ENCODE measurements at places on chromosomes 1 and 21. TPM values are rescaled to one million over a fixed set of nuclear protein-coding genes. Genes with fewer than 3 reads are reported as not detected.

- no peak for DNase-seq
Observed at GRCh38 chr1:170305777-170306512, 160.2 kb downstream of the NTMT2 start.

DNA sequence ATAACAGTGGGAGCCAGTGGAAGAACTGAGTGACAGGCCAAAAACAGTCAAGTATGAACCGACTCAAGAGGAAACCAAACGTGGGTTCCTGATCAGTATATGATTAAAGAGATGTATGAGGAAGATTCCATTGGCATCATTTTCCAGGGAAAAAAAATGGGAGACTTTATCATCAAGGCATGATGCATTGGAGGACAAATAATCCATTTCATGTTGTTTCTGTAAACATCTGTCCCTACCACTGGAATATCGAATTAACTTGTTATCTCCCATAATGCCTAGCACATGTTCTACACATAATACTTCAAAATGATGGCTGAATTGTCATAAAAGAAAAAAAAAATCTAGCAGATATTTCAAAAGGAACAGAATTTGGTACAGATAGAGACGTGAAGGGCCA, 13.3 kb downstream of the FOXJ3 start:
- no peak for DNase-seq

DNA sequence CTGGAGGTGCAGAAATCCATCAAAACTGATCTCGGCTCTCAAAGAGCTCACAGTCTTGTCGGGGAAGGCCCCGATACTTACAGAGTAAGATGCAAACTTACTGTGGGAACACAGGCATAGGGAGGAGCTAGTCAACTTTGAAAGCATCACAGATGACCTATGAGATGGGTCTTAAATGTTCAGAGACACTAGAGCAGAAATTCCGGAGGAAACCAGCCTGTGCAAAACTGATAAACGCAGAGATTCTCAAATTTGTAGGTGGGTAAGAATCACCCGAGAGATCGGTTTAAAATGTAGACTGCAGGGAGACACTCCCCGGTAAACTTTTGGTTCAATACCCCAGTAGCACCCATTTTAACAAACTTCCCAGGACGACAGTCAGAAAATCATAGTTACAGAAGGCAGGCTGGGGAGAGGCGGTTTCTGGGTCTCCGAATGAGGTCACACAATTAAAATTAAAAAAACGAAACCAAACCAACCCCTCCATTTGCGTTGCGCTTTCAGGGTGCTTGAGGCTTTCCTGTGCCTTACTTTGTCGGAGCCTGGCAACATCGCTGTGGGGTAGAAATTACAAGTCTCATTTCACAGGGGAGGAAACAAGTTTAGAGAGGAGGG, 755 bp upstream of the THRAP3 start:
- DNase-seq: peak; percentile 25

DNA sequence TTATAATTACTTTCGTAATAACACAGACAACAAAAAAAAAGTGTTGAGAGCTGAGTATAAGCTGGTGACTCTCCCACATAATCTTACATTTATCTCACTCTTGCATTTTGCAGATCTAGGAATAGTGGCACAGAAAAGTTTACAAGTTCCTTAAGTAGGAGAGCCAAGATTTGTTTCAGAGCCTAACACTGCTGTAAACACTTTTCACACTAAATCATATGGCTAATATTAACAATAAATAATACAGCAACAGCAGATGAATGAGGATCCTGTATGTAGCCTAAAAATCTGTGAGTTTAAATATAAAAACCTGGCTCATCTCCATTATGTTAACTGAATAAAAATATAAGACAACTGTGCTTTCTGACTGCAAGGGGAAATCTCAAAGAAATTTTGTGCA, 846.5 kb upstream of the ADAMTS5 start:
- DNase-seq: no peak

- DNase-seq: peak; percentile 93
Observed at GRCh38 chr1:32094746-32095521, 12.9 kb upstream of the KPNA6 start.

The HCRTR1 gene
- not detected for total RNA-seq

- DNase-seq: no peak
Observed at GRCh38 chr1:31143455-31143854, 77.9 kb upstream of the PUM1 start.

DNA sequence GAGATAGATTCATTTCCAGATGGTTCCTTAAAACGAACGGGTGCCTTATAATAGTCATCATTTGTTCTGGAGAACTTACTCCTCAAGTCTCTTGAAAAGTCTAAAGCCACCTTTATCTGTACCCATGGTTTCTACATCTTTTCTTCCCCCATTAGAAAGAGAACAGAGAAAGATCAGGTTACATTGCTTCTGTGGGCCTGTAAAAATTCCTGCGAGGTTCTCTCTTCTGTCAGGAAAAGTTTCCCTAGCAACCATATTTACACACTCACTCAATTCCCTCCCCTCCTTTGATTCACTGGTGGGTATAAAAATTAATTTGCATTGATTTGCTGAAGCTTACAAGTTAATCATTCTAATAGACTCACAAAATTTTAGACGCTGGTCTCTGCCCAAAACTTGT, 6.7 kb downstream of the PHC2 start:
- DNase-seq: no peak

GRCh38 chr1:214310777-214311690, 30.1 kb downstream of the SMYD2 start:
- no peak for DNase-seq

DNA sequence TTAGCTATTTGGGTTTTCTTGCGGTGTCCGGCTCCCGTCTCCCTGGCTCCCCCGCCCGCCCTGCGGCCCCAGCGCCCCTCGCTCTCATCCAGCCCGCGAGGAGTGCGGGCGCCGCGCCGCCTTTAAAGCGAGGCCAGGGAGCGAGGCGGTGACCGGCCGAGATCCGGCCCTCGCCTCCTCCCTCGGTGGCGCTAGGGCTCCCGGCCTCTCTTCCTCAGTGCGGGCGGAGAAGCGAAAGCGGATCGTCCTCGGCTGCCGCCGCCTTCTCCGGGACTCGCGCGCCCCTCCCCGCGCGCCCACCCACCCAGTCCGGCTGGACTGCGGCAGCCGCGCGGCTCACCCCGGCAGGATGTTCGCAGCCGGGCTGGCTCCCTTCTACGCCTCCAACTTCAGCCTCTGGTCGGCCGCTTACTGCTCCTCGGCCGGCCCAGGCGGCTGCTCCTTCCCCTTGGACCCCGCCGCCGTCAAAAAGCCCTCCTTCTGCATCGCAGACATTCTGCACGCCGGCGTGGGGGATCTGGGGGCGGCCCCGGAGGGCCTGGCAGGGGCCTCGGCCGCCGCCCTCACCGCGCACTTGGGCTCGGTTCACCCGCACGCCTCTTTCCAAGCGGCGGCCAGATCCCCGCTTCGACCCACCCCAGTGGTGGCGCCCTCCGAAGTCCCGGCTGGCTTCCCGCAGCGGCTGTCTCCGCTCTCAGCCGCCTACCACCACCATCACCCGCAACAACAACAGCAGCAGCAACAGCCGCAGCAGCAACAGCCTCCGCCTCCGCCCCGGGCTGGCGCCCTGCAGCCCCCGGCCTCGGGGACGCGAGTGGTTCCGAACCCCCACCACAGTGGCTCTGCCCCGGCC, 492 bp downstream of the HLX start:
- DNase-seq: no peak

The TEDDM1 gene
- not detected for total RNA-seq

GRCh38 chr1:74673351-74674111, at the start of gene ERICH3:
ERICH3 (minus strand) TSS chr1:74673792; CDS start chr1:74673519, 273 bp downstream.
- no peak for DNase-seq

The PLA2G2C gene
- total RNA-seq: not detected

The SH2D5 gene
- total RNA-seq: not detected

- DNase-seq: no peak
Observed at GRCh38 chr1:116857092-116857491, 52.6 kb upstream of the PTGFRN start.

The S100A1 gene
- 7.3 TPM for total RNA-seq

The INKA2 gene
- 1.0 TPM for total RNA-seq

GRCh38 chr1:214321705-214322453, 40.9 kb downstream of the SMYD2 start:
- DNase-seq: no peak

DNA sequence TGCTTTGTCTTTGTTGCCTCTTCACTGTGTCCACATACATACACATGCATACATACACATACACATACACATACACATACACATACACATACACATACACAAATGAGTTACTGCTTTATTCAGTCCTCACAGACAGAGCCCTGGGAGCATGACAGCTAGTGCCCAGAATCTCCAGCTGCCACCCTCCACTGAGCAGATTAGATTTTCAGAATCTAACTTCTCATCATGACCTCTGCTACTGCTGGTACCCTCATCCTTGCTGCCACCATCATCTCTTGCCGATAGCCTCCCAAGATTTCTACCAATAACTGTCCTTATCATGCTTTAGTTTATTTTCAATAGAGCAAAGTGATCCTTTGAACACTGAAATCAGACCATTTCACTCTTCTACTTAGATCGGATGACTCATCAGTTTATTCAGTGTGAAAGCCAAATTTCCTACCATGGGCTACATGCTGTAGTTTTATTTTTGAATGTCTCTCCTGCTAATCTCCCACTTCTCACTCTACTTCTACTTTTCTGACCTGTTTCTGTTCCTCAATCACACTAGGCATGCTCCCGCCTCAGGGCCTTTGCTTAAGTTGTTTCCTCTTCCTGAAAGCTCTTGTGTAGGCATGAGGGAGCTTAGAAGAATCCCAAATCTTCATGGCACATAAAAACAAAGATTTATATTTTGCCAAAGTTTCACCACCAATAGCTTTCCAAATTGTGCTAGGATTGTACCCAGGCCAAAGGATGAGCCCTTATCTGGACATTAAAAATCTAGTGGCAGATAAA, 43.0 kb downstream of the ATP6V1G3 start:
- no peak for DNase-seq

DNA sequence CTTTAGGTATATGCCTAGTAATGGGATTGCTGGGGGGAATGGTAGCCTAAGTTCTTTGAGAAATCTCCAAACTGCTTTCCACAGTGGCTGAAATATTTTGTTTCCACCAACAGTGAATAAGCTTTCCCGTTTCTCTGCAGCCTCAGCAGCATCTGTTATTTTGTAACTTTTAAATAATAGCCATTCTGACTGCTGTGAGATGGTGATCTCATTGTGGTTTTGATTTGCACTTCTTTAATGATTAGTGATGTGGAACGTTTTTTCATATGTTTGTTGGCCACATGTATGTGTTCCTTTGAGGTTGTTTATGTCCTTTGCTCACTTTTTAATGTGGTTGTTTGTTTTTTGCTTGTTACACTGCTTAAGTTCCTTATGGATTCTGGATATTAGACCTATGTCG, 237.4 kb downstream of the CENPF start:
- DNase-seq: no peak

- DNase-seq: peak; percentile 69
Observed at GRCh38 chr1:7902478-7903085, 38.1 kb downstream of the TNFRSF9 start.

DNA sequence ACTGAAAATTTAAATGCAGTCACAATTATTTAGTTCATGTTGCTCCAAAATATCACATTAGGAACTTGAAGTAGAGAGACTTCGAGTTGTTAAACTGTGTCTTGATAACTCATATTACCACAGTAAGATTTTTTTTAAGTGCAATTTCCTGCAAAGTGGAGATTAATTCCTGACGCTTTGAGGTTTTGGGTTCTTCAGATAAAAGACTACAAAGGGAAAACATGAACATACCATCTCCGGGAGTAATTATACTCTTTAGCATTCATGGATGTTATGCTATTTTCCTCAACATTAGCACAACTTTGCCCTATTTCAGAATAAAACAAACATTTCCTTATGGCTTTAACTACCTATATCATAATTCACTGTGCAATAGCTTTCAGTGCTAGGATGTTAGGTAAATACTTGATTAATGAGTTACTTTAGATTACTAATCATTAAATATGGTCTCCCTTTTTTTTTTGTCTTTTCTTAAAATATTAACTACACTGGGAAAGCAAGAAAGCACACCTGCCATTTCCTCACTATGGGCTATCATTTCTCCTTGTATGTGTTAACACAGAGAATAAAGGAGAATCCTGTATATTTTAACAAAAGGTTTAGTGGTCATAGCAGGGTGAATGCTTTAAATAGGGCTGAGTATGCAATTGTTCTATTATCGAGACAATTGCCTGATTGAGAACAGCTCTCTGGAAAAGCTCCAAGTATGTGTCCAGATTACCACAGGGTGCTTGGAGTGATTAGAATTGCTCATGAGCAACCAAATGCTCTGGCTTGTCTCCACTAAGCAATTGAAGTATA, 252.5 kb upstream of the C1orf105 start:
- peak; percentile 6 for DNase-seq

The CELA2A gene
- 4,384 TPM for total RNA-seq

- no peak for DNase-seq
Observed at GRCh38 chr1:25126562-25126961, 105.7 kb downstream of the SYF2 start.

The PODN gene
- 123 TPM for total RNA-seq

DNA sequence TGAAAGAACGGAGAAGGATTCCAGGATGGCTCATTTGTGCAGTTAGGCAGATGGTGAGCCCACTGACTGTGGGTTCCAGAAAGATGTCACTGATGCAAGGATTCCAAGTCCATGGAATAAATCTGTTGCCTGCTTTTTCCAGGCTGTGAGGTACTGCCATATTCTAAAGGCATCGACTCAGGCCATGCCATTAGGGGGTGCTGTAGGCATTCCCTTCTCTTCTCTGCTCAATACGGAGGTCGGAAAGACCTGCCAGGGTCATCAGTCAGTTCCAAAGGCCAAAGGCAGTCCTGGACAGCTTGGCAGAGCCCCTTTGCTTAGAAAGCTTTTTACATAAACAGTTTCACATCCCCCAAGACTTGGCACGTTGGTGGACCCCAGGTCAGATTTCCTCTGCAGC, 31.7 kb upstream of the TMEM125 start:
- peak; percentile 89 for DNase-seq

The PCAT6 gene
- not detected for total RNA-seq

DNA sequence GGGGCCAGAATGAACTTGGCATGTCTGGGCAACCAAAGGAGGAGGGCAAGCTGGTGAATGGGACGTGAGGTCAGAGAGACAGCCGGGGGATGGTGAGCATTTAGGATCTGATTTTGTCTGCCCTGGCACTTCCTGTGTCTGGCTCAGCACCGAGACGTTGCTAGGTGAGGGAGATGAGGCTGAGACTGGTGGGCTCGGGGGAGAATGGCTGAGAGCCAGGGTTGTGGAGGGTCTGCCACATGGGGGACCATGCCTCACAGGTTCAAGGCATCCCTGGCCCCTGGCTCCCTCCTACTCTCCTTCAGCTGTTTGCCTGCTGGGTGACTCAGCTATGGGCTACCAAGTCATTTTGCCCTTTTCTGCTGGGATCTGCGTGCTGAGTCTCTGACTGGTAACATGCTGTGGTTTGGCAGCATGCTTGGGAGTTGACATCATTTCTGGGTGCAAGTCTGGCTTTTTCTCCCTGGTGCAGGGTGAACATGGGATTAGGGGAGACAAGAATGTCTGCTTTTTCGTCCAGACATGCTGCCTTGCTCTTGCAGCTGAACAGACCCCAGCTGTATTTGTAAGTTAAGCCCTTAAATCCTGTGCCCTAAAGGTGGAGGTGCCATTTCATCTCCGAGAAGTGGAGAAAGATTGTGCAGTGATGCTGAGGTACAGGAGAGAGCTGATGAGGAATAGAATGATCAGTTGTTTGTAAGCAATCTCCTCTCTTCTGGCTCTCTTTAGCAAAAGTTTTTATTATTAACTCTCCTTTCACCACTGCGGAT, 17.6 kb downstream of the GALNT2 start:
- DNase-seq: peak; percentile 72
